ENCODE measurements at places on chromosomes 1 and 21.

DNA sequence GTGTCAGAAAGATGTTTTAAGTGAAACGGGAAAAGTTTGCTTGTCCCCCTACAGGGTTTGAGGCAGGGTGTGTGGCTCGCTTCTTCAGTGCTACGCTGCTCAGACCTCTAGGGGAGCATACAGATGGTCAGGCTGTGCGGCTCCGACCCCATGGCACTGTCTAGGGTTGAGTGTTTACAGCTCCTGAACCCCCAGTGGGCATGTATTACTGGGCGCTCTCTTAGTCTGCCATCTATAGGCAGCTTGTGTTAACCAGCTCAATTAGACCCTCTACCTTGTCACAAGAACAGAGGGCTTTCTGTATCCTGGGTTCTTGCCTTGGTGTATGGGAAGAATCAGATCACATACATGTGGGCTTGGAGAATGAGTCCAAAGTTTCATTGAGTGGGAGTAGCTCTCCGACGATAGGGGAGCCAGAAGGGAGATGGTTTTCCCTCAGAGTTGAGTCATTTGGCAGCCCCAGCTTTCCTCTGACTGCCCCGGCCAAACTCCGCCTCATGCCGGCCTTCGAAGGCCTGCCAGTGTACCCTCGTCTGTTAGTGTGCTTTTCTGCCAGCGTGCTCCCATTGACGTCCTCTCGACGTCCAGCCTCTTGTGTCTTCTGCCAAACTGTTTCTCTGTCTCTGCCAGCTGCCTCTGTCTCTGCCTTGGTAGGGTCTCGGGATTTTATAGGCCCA is 38.6 kb upstream of the ADGRL4 start:
- no peak for DNase-seq

- no peak for DNase-seq
Measured at GRCh38 chr21:42563686-42564085, 50.0 kb downstream of the SLC37A1 start.

GRCh38 chr1:63885899-63886298 is 112.1 kb downstream of the ROR1 start:
- no peak for DNase-seq

- no peak for DNase-seq
Measured at GRCh38 chr21:26954662-26955121, 12.2 kb downstream of the ADAMTS5 start.

DNA sequence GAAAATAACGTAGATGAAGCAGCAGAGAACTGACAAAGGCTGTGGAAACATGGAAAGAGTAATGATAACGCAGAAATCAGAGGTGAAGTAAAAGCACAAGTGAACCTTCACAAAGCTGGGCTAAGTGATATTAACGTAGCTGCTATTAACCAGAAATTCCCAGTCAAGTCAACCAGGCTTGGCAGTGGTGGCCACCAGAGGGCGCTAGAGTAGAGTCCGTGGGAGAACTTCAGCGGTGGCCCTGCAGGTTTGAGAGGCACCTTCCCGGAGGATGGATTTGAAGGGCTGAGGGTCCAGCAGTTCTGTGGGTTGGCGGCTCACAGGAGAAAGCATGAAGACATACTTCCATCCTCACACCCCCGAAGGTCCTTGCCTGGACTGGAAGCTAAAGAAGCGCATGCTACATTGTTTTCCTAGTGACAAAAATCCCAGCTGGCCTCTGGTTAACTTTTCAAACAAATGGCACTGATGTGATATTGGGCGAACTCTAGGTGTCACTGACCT is 81.7 kb upstream of the ZNF648 start:
- DNase-seq = peak; percentile 88

DNA sequence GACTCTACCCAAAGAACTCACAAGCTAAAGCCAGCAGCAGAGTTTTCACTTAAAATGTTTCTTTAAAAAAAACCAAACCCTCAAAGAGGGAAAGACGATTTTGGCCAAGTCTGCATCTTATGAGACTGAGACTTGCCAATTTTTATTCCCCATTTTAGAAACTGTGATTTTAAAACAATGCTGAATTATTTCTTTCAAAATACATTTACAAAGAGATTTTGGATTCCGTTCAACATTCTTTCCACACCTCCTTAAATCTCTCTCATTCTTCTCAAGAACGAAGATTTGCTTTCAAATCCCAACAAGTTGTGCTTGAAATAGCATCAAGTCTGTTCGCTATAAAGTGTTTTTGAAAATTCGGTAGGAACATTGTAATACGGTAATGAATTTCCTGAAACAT is 133.9 kb upstream of the VANGL1 start:
- DNase-seq = no peak

DNA sequence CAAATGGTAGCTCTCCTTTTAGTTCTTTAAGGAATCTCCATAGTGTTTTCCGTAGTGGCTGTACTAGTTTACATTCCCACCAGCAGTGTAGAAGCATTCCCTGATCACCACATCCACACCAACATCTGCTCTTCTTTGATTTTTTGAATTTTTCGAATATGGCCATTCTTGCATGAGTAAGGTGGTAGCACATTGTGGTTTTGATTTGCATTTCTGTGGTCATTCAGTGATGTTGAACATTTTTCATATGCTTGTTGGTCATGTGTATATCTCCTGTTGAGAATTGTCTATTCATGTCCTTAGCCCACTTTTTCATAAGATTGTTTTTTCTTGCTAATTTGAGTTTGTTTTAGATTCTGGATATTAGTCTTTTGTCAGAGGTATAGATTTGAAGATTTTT is 84.6 kb upstream of the B3GALT2 start:
- no peak for DNase-seq

DNA sequence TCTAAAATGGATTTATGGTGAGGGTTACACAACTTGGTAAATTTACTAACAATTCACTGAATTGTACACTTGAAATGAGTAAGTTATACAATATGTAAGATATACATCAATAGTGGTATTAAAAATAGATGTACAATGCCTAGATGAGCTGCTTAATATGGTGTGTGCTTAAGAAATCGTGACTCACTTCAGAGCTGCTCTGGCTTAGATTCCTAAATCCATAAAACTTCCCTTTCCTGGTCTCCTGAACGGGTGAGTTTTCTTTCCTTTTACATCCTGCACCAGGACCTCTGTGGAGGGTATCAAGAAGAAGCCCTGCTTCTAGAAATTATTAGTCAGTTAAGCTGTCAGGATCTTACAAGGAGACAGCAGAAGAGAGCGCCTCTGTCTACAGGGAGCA is 30.4 kb downstream of the H3-3A start:
- DNase-seq = no peak

GRCh38 chr21:16587681-16588375 is 858.0 kb downstream of the USP25 start:
- no peak for DNase-seq

GRCh38 chr21:30072496-30072895 is 94.1 kb downstream of the CLDN17 start:
- no peak for DNase-seq

GRCh38 chr1:26360807-26361604 is 7.1 kb upstream of the CRYBG2 start:
- no peak for DNase-seq

DNA sequence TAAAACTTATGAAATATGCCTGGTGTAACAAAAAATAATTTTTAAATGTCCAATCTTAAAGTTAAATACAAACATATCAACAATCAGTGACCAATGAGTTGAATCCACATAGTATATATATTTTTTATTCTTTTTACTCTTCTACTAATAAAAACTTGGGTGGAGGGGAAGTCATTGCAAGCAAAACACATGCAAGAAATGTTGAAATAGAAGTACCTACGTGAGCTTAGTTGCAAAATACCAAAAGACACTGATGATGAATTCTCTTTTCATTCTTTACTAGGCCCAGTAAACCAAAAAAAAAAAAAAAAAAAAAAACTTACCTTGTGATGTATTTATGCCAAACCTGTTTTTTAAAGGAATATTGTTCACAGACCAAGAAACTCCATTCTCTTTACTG is 26.4 kb upstream of the PLA2G4A start:
- no peak for DNase-seq

- DNase-seq = no peak
Measured at GRCh38 chr1:94979656-94980581, 53.0 kb upstream of the CNN3 start.

DNA sequence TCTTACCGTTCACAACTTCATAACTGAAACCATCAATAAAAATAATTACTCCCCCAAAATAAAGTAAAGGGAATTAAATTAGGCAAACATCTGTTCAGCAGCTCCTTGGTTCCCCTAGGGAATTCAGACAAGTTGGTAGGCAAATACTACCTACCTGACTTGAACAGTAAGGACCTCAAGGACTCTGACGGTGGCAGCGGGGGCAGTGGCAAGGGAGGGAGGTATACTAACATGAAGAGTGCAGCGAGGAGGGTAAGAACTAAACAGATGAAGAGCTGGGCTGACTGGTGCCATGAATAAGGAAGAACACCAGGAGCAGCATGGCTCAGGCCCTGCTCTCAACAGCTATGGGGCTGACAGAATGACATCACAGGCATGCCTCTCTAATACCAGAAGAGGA is 33.1 kb downstream of the MTOR start:
- no peak for DNase-seq
